GM23248 (cell line): ENCODE measurements at places on chromosomes 16 and 17. TPM values are rescaled to one million over a fixed set of nuclear protein-coding genes. Genes with fewer than 3 reads are reported as not detected.

GRCh38 chr17:68054296-68054900 is 18.9 kb downstream of the KPNA2 start:
- H3K4me1 ChIP-seq = peaks cover 27% of the 10 kb centered on the region
- H3K36me3 ChIP-seq = no peaks in the 10 kb centered on the region
- DNase-seq = peak; percentile 58
- no peaks in the 10 kb centered on the region for H3K27me3 ChIP-seq
- peak overlapping the region; percentile 89 for H3K27ac ChIP-seq
- peak overlapping the region; percentile 51 for H3K4me3 ChIP-seq

DNA sequence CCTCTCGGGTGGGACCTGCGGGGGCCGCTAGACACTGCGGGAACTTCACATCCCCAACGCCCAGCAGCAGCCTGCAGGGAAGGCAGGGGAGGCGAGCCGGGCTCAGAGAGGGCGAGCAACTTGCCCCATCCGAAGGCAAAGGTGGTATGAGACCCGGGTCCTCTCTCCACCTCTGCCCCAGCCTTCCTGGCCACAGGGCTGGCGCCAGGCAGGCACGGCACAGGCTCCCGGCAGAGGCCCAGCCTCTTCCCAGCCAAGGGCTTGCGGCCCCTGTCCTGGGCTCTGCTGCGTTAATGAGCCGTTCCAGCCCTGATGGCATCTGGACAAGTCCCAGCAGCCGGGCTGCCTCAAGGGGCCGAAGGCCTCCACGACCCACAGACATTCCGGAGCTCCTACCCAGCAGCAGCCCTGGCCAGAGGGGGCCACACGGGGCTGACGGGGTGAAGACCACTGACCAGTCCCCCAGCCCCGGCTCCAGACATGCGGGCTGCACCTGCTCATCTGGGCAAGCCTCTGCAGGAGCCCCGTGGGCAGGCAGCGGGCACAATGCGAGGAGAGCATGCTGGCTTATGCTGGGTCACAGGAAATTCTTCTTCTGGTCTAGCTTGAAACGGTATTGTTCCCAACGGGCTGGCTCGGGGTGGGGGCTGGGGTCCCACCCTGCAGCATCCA is 1.2 kb upstream of the HS3ST6 start:
- H3K36me3 ChIP-seq = no peaks in the 10 kb centered on the region
- H3K4me3 ChIP-seq = no peak overlapping the region
- no peaks in the 10 kb centered on the region for H3K4me1 ChIP-seq
- H3K27ac ChIP-seq = no peak overlapping the region
- peaks cover 69% of the 10 kb centered on the region for H3K27me3 ChIP-seq
- no peak for DNase-seq

DNA sequence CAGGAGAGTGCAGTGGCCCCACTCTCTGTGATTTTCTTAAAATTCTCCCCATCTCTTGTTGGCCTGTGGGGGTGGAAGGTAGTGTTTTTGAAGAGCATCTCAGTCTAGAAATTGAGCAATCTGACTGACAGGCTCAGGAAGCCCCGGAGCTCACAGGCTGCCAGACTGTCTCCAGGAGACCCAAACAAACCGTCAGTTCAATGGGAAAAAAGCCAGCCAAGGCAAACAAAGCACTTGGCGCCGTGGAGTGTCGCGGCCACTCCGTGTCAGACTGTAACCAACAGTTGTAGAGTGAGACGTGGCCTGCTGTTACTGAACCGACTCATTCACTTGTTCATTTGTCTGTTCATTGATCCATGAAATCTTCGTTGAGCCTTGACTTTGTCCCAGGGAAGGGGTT is 33.7 kb downstream of the RGS9 start:
- H3K4me3 ChIP-seq = no peak overlapping the region
- H3K27ac ChIP-seq = no peak overlapping the region
- H3K4me1 ChIP-seq = no peaks in the 10 kb centered on the region
- H3K27me3 ChIP-seq = 0 out of 2 replicates have a peak, but pooled peaks cover 7% of the 10 kb centered on the region
- DNase-seq = no peak

DNA sequence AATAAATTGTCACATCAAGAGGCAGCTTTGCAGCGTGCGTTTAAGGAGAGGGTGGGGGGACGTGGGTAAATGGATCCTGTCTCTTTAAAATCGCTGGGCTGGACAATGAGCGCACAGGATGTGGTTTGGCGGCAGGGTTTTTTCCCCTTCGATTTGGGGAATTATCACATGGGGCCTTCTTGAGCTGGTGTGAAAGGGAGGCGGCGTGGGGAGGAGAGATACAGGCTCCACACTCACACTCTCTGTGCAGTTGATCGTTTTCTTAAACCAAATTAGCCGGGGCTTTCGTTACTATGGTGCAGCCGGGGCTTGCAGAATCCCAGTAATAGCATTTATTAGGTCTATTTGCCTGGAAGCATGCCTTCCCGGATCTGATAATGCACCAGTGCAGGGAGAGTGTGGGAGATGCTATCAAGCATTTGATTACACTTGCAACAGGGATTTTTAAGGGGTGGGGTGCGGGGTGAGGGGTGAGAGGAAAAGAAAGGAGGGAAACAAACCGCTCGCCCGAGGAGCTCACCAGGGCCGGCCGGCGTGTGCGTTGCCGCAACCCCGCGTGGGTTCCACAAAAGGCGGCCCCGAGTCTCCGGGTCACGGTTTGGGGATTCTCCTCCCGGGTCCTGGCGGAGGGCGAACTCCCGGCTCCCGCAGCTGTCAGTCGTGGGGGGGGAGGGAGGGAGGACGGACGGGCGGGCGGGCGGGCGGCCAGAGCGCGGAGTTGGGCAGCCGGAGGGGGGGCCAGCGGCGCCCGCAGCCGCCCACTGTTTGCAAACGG is 58.8 kb upstream of the GSE1 start:
- peak overlapping the region; percentile 81 for H3K27ac ChIP-seq
- peak overlapping the region; percentile 99 for H3K4me3 ChIP-seq
- H3K27me3 ChIP-seq = no peaks in the 10 kb centered on the region
- DNase-seq = peak; percentile 84

DNA sequence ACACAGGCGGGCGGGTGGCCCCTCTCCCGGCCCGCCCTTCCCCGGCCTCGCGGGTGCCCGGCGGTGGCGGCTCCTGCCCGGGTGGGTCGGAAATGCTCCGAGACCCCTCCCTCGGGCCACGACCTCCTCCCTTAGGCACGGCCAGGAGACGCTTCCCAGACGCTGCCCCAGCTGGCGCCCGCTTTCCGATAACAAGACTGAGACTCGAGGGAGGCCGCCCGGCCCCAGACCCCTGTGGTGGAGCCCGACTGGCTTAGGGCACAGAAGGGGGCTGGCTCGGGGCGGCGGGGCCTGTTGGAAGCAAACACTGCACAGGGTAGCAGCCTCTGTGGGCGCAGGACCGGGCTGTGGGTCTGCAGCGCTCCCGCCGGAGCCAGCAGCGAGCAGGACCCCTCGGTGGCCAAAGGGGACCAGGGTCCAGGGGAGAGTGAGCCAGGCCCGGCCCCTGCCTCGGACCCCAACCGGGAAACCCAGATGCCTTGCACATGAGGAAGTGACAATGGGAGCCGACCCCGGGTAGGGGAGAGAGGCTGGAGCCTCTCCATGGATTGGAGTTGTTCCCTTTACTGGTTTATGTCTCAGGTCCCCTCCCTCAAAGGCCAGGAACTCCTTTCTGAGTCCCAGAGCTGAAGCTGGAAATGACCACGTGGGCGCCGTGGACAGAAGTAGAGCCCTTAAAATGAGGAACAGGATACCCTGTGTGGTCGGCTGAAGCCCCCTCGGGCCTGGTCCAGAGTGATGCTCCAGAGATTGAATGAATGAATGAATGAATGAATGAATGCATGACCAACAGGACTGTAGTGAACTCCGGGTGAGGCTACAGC is 19.8 kb upstream of the ADCY7 start:
- H3K27me3 ChIP-seq = no peaks in the 10 kb centered on the region
- H3K4me1 ChIP-seq = peaks cover 22% of the 10 kb centered on the region
- H3K4me3 ChIP-seq = peak overlapping the region; percentile 84

The TXNL4B gene
- total RNA-seq = 6.6 and 10.1 TPM in 2 replicates
